ENCODE measurements at places on chromosomes 3 and 15.

GRCh38 chr15:47383102-47383501 lies 334.2 kb upstream of the SEMA6D start:
- no peak for DNase-seq

DNA sequence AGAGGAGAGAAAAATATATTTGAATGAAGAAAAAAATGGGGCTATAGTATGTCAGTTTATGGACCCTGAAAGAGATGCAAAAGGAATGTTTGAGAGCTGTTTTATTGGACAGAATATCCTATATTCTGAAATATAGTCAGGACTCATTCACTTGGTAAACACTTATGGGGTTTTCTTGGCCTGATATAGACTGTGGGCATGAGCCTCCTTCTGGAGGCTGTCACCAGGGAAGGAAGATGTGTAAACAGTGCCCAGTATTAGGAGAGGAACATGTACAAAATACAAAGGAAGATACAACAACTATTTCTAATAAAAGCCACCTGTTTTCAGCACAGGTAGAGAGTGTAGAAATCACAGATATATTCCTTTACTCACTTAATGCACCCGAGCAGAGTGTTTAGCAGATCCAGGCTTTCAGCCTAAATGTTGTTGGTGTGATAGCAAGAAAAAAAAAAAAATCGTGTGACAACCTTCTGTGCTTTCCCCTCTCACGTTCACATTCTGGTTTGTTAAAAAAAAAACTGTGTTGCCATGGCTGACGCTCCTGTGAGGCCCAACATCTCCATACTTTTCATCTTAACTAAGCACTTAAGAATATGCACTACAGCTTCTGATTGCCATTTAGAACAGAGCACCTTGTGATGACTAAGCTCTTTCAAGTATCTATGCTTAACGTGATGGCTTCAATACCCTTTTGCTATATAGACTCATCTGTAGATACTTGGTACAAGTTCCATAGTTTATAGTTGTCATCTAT lies 134.1 kb downstream of the MBNL1 start:
- no peak for DNase-seq

- DNase-seq, result no peak
Measured at GRCh38 chr15:29900237-29901189, 78.2 kb upstream of the TJP1 start.

DNA sequence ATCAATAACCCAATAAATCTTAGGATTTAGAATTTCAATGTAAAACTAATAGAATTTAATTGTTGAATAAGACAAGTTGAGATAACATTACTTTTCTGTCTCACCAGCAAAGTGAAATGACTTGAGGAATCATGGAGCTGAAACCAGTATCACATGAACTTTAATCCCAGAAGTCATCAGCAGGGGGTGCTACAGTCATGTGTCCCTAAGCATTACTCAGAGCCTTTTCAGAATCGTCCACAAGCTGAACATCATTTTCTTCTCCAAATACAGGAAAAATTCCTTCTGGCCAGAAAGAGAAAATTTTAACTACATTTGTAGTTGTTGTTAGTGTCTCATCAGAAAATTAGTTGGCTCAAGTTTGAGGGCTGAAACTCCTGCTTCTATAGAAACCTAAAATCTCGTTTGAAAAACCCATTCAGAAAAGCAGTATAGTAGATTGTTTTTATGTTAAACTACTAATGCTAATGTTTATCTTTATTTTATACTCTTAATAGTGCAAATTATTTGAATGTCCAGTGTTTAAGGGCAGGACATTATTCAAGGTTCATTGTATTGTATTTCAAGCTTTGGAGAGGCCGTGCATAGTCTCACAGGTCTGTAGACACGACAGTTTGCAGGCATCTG lies 384.1 kb downstream of the PLOD2 start:
- no peak for DNase-seq

DNA sequence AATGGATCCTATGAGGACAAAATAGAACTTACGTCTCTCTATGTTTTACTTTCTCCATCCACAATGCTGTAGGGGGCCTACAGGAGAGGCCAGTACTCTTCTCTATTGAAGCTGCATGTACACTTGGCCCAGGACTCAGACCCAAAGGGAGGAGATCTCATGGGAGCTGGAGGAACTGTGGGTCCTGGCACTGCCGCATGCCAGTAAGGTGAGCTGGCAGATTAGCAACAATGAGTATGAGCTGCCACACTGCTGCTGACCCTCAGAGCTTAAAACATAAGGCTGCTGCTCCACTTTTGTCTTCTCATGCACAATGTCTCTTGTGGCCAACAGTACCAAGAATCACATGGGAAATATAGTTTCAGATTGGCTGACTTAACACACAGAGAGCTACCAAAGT lies 57.8 kb upstream of the TBC1D5 start:
- DNase-seq, result no peak

DNA sequence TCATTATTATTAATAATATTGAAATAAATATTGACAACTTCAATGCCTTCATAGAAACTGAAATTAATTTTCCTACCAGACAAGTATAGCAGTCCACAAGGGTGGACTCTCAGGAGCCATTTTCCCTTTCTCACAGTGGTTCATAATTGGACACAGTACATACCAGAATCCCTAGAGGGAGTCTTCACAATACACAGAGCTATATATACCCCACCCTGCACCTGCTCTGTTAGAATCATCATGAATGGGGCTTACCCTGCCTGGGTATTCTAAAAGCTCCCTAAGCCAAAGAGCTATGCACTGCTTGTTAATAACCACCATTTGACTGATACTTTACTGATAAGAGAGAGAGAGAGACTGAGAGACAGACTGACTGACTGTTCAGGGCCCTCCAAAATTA lies 134.9 kb downstream of the FEZF2 start:
- no peak for DNase-seq

- DNase-seq, result no peak
Measured at GRCh38 chr3:56919797-56920195, 118.0 kb upstream of the ARHGEF3 start.

DNA sequence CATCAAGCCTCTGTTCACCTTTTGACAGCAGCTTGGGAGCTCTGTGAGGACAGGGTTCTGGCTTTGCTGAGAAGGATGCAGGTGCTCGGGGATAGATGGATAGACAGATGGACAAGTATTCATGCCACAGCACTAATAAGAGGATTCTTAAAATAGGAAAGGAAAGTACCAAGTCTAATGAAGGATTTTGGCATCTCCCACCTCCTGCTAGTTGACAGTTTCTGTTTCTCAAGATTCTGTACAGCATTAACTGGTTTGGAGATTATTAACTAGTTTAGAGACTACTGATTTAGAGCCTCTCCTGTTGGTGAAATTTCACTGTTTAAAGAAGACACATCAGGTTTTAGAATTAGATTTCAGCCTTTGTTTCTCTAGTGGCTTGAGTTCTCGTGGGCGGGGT lies 152.3 kb downstream of the CACNA1D start:
- no peak for DNase-seq

DNA sequence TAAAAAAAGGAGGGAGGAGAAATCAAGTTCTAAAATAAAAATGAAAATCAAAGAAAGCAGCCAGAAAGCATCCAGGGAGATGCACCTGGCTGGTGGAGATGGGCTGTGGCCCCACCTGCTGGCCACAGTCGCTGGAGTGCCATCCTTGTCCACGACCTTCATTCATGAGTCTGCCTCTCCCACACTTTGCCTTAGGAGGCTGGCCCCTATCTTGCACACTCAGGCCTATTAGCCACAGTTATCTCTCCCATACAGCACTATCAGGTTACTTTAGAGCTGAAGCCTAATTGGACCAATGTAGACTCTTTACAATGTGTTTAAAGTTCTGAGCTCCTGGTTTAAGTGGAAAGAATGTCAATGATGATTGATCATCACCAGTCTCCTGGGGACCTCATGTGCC lies 392.0 kb upstream of the RORA start:
- DNase-seq, result peak; percentile 52

- DNase-seq, result no peak
Measured at GRCh38 chr3:71160785-71161546, 422.6 kb downstream of the FOXP1 start.

DNA sequence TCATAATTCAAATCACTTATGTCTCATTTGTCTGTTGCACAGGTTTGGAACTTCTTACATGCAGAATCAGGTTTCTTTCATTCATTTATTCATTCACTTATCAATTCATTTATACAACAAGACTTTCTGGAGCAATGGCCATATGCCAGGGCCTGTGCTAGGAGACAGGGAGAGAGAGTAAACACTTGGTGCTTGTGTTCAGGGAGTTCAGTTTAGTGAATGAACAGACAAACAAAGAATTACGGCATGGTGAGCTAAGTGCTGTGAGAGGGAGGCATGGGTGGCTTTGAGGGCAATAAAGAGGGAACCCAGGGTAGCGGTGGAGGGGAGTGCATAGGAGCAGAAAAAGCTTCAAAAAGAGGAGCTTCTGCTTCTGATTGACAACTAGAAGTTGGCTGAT lies 8.5 kb upstream of the IREB2 start:
- DNase-seq, result no peak

DNA sequence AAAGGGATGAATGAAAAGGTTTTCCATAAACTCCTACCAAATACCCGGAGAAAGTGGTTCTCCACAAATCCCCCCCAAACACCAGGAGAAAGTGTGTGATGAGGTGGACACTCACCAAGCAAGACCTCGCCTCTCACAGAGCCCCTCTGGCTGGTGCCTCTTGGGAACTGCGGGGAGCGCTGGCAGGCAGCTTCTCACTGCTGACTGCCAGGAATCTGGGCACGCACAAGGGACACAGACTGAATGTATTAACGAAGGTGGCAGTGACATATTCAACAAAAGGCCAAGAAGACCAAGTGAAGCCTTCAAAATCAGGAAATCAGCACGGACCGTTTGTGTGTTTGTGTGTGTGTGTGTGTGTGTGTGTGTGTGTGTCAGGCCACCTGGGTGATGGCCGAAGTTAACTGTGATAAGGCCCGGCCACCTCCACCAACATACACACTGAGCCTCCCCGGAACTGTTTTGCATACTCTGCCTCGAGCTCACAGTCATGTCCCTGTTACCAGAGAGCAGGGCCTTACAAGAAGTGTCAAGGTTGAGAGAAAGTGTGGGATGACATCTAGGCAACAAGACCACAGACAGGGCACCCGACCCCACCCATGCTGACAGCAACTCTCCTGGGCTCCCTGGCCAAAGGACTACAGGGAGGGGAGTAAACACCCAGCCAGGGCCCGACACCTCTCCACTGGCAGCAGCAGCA lies 18.0 kb downstream of the ATP10A start:
- no peak for DNase-seq

- DNase-seq, result no peak
Measured at GRCh38 chr15:79481793-79482192, 49.7 kb downstream of the MINAR1 start.

- DNase-seq, result no peak
Measured at GRCh38 chr3:4583416-4583815, 90.3 kb downstream of the ITPR1 start.

- DNase-seq, result no peak
Measured at GRCh38 chr15:83720468-83720867, 66.5 kb downstream of the ADAMTSL3 start.

DNA sequence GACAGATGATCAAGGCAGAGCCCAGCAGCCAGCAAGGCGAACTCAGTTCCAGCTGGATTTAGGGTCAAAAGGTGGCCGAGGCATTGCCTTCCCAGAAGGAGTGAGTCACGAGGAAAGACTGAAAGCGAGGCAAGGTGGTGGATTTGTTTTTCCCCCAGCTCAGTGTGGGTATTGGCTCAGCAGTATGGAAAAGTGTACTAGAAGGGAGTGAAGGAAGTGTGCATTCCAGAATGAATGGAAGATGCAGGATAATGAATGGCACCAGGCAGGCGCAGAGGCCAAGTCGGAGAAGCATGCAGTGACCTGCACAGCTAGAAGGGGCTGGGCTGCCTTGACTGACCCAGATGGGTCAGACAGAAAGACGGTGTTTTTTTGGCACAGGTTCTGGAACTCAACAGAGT lies 46.3 kb downstream of the FOXP1 start:
- no peak for DNase-seq

GRCh38 chr3:49734752-49735151 lies 11.0 kb upstream of the GMPPB start:
- DNase-seq, result no peak

DNA sequence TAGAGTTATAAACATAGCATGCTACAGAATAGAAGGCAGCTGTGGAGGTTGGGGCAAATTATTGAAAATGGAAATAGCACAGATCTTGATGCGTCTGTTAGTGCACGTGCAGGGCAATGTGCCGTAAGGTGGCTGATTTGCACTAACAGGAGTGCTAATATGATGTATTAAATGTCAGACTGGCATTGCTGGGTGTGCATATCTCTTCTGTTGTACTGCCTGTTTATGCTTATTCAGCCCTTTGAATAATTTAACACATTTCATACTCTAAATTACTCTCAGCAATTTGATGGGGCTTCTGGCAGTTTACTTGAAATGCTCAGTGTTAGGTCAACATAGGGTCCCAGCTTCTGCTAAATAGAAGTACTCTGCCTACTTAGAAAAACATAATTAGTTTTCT lies 395.6 kb downstream of the MCTP2 start:
- DNase-seq, result no peak

- DNase-seq, result no peak
Measured at GRCh38 chr3:17638356-17638755, 104.1 kb downstream of the TBC1D5 start.

DNA sequence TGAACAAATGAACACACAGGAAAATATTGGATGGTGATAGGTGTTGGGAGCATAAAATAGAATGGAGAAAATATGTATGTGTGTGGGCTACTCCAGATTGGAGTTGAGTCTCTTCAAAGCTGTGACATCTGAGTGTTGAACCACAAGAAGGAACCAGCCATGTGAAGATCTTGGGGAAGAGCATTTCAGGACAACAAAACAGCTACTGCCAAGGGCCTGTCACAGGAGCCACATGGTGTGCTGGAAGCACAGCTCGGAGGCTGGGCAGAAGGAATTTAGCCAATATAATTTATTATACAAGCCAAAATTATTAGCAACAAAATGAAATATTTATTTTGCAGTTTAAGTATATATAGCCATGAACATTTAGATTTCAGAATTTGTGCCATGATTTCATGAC lies 108.3 kb upstream of the FGF7 start:
- no peak for DNase-seq

DNA sequence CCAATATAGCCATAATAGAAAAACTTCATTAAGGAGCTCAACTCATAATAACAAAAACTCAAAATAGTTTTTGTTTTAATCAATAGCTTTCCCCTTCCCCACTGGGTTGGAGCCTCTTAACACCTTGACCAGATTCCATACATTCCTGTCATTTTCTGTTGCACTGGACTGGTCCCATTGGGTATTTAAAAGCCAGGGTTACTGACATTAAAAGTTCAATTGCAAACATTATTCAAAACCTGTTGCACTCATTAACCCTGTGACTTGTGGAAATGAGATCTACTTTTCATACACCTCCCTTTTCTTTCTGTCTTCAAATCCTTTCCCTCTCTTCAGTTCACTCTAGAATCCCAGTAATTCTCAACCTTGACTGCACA lies 1.7 kb upstream of the HRG start:
- DNase-seq, result no peak

DNA sequence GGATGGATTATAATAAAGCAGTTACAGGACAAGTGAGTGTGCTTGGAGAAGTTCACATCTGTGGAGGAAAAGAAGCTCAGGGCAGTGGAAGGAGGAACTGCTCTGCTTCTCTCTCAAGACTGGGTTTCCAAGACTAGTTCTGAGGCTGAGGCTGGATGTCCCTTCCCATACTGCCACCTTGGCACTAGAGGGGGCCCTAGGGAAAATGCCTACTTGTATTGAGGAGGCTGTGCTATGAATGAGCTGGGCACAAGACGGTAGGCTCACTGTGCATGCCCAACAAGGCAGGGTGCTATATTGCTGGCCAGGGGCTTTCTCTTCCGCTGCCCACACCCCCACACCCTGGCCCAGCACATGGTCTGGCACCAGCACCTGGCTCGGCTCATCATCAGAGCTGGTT lies 65.2 kb downstream of the SLCO2A1 start:
- DNase-seq, result no peak

Data from right lobe of liver (tissue), 6 donors.